Tibial nerve (tissue), 4 donors: ENCODE measurements at places on chromosomes 1 and 21. TPM values are rescaled to one million over a fixed set of nuclear protein-coding genes. Genes with fewer than 3 reads are reported as not detected.

MAP7D1 gene
- total RNA-seq, result 118 TPM

LCA5L gene
- 0.66 TPM for total RNA-seq

DENND2C gene
- total RNA-seq, result 3.3 TPM

TMEM234 gene
- total RNA-seq, result 29.0 TPM
